AG20443 (cell line): ENCODE measurements at places on chromosomes 4 and X.

- DNase-seq = no peak
Observed at GRCh38 chr4:87117732-87118075, 102.7 kb downstream of the KLHL8 start.

GRCh38 chr4:1338752-1339414, 8.1 kb upstream of the UVSSA start:
- DNase-seq = no peak

- DNase-seq = no peak
Observed at GRCh38 chr4:17260166-17260907, 251.6 kb downstream of the QDPR start.

DNA sequence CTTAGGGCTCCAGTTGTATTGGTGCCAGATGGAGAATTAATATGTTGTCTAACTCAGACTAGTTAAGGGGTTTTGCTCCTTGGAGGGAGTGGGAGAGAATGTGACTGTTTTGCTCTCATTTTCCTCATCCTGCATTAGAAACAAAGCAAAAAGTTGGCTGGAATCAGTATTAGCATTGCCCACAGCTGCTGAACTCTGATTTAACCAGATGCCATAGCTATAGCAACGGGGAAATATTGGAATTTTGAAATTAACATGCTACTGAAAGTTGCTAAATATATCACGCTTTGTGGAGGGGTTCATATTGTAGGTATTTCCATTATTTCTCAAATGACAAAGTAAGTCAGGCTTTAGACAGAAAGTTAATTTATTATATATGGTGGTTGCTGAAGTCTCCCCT, 66.7 kb upstream of the EOLA2 start:
- no peak for DNase-seq

DNA sequence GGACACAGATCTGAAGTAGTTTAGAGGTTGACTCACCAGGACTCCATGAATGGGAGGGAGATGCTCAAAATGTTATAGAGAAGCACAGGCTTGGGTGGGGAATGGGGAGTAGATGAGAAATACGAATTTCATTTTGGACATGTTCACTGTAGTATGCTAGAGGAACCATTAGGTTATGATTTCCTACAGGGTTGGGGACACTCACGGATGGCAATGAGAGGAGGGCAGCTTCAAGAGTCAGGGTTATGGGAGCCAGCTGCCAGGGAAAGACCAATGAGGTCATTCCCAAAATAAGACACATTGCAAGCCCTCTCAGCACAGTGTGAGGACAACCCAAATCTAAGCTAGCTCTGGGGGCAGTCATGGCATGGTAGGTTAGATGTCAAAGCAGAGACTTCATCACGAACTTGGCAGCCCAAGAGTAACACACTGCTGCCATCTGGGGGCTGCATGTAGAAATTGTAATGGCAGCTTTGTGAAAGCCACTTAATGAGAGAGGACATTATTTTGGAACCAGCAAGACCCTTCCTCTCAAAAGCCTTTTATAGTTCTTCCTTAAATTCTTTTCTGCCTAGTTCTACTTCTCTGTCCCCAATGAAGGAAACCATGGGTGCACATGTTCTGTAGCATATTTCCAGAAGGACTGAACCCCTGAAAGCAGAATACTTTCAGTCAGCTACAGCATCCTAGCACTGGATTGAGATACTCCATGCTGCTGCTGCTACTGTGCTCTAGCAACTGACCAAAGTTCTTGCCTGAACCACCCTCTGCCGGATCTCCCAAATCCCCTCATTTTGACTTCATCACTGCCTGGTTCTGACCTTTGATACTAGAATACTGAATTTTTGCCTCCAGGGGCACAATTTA, 16.2 kb upstream of the ZCCHC12 start:
- DNase-seq = peak; percentile 47

DNA sequence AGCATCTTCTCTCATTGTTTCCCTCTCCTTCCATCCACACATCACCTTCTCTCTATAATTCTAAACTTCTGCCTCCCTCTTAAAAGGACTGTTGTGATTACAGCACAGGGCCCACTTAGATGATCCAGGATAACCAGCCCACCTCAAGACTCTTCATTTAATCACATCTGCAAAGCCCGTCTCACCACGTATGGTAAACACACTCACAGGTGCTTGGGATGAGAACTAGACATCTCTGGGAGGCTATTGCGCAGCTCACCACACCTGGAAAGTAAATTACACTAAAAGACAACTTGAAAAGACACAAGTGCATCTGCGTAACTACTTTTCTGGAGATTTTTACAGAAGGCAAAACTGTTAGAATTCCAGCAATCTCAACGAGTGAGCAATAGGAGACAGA, 15.4 kb upstream of the C1QTNF7 start:
- DNase-seq = no peak

DNA sequence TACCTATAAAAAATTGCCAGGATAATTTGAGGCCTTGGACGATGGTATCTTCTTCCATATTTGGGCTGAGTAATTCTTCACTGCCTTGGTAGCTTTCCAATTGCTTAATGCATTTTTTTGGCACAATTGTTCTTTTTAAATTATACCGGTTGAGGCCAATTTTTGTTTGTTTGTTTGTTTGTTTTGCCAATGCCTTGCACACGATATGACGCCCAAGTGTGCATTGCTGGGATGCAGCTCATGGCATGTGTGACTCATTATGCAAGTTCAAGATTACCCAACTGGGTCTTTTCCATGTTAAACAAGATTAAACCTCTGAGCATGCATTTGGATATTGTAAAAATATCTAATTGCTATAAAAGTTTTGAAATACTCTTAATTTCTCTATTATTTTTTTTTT, 71.1 kb upstream of the KCNIP4 start:
- DNase-seq = peak; percentile 10

DNA sequence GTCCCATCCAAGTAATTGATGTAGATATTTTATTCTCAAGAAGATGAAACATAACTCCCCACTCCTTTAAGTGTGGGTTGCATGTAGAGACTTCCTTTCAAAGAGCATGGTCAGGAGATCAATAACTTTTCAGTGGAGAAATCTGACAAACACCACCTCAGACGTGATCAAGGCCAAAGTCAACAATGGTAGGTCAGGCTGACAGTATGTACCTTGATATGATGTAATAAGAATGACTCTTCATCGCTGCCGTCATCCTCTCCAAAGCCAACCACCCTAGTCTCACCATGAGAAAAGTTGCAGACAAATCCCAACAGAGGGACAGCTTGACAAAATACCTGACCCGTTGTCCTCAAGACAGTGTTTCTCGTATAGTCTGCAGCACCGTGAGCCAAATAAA, 67.3 kb upstream of the DHRSX start:
- DNase-seq = no peak

DNA sequence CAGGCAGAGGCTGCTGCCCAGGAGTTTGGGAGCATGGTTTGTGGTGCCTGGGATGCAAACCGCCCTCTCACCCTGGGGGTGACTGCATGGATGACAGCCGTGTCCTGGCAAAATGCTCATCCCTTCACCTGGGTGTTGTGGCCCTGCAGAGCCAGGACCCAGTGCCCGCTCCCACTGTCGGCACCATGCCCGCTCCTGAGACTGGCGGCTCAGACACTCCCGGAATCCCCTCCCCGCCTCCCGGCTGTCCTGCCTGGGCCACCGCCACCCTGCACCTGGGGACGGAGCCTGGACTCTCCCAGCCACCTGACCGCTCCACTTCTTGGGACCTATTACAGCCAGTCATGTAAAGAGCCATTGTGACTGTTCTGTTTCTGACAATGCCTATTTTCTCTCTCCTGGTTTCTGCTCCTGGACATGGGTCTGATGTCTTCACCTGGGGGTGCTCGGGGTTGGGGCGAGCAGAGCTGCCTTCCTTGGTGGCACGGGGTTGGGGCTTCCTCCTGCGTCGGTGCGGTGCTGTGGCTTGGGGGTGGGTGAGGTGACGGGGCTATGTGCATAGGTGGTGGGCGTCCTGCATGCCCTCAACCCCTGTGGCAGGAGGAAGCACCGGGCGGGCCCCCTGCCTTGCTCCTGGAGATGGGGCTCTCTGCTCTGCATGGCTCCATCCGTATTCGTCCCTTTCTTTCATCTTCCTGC, 30.9 kb downstream of the LRPAP1 start:
- DNase-seq = no peak

GRCh38 chrX:133749951-133750350, 235.4 kb downstream of the GPC3 start:
- no peak for DNase-seq

GRCh38 chr4:188106454-188106853, 2.9 kb downstream of the TRIML2 start:
- DNase-seq = no peak

DNA sequence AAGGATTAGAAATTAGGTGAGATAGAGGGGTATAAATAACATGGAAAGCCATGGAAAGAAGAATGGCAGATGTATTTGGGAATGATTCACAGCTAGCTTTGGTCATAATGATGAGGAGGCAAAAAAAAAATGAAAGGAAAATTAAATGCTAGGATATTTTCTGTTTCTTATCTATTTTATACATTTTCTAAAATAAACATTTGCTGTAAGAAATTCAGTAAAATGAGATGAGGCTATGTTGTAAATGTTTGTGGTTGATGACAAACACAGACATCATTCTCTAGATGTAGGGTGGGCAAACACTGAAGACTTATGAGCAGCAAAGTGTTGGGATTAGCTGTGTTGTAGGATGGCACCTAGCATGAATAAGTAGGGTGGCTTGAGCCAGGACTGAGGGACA, 407.1 kb downstream of the IL15 start:
- peak; percentile 16 for DNase-seq

DNA sequence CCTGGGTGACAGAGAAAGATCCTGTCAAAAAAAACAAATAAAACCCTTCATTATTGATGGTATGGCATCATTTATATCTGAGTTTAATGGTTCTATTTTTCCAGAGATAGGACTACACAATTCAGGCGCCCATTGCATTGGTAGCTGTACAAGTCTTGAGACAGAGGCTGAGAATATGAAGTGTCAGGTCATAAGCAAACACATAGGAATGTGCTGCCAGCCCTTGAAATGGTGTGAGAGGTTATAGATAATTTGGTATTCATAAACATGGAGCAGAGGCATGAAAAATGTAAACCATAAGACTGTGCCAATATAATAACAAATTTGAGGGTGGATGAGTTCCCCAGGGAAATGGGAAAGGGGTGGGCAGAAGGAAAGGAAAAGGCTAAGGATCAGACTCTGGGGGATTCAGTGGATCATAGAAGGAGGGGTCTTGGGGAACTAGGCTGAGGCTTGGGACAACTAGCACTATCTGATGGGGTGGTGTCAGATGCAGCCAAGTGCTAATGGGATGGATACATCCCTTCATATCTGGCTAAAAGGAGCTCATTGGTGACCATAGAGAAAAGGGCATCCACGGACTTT, 50.8 kb downstream of the MAOA start:
- no peak for DNase-seq

GRCh38 chr4:37693450-37694190, 7.4 kb upstream of the RELL1 start:
- DNase-seq = peak; percentile 62

DNA sequence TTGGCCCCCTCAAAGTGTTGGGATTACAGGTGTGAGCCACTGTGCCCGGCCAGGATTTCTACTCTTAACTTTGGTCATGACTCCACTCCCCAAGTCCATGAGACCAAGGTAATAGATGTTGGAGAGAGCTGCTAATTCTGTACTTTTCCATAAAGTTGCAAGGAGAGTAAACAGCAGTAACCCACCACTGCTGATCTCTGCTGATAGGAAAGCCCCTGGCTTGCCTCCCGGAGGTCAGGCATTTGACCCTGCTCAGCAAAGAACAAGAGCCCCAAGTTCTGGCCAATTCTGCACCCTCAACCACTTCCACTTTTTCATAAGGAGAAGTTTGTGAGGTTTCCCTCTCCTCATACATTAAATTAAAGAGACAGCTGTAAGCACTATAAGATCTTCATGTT, 143.0 kb downstream of the RASL11B start:
- DNase-seq = no peak

- DNase-seq = no peak
Observed at GRCh38 chr4:145760961-145761929, 81.3 kb downstream of the C4orf51 start.

GRCh38 chr4:71304289-71304850, 34.5 kb upstream of the SLC4A4 start:
- DNase-seq = peak; percentile 10

DNA sequence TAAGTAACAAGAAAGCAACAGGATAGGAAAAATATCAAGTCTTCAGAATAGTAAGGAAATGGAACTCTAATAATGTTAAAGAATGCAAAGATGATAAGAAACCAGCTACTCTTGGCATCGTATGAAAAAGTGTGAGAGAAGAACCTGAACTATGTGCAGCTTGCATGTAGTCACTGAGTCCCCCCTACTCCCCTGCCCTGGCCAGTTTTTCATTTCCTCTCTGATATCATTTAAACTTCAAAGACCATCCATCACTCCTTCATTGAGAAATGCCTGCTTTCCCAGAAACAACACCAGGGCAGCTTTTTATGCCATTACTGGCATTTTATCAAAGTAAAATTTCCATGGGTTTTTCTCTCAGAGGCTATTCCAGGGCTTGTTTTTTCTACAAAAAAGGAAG, 28.1 kb downstream of the INPP4B start:
- peak; percentile 25 for DNase-seq

GRCh38 chrX:42442745-42443144, 335.2 kb downstream of the PPP1R2C start:
- no peak for DNase-seq

- no peak for DNase-seq
Observed at GRCh38 chr4:130044788-130045531, 949.0 kb downstream of the C4orf33 start.

DNA sequence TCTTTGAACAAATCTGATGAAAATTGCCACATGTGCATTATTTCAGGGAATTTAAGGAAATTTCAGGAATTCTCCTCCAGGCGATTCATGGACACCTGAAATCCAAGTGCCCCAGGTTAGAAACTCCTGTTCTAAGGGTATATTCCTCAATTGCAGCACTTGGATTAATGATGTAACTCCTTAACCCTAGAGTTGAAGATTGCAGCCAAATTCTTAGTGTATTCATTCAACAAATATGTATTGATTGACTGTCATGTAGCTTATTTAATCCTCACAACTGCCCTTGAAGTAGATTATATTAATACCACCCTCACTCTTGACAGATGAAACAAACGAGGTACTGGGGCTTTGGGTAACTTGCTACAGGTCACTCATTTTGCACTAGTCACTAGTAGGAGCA, 11.3 kb downstream of the CETN2 start:
- DNase-seq = peak; percentile 20

GRCh38 chr4:26361297-26361696, 40.5 kb downstream of the RBPJ start:
- DNase-seq = no peak

GRCh38 chrX:70054391-70054790, 4.7 kb upstream of the AWAT2 start:
- DNase-seq = no peak

DNA sequence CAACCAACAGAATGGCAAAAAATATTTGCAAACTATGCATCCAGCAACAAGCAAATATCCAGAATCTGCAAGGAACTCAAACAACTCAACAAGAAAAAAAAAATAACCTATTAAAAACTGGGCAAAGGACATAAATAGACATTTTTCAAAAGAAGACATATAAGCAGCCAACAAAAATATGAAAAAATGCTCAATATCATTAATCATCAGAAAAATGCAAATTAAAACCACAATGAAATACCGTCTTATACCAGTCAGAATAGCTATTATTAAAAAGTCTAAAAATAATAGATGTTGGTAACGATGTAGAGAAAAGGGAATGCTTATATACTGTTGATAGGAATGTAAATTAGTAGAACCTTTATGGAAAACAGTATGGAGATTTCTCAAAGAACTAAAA, 53.4 kb downstream of the WDR19 start:
- DNase-seq = no peak
